Stimulated activated CD4-positive, alpha-beta T cell treated with anti-CD3 and anti-CD28 coated beads, TNF-alpha, amount 100 ng/mL, for 4 hours (primary cell): ENCODE measurements at places on chromosomes 3 and 15.

GRCh38 chr3:114308377-114308776 lies 14.5 kb downstream of the TIGIT start:
- DNase-seq, result no peak

GRCh38 chr3:49519916-49520385 lies 34.3 kb upstream of the BSN start:
- DNase-seq, result no peak

DNA sequence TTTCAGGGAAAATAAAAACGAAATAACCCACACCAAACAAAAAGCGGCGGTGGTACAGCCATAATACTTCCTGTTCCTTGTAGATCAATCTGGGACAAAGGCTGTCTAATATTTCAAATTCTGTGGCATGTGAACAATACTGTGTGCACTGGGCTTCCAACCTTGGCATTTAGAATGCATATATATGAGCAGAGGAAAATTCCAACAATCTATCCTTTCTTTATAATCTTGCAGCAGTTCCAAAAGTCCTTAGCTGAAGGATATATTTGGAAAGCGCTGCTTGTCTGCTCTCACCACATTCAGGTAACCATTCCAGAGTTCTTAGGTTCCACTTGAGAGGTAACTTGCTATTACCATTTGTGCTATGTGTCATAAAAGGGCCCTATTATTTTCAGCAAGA lies 231.8 kb downstream of the RBMS3 start:
- DNase-seq, result no peak

- no peak for DNase-seq
Observed at GRCh38 chr3:188021041-188021440, 132.9 kb upstream of the LPP start.

DNA sequence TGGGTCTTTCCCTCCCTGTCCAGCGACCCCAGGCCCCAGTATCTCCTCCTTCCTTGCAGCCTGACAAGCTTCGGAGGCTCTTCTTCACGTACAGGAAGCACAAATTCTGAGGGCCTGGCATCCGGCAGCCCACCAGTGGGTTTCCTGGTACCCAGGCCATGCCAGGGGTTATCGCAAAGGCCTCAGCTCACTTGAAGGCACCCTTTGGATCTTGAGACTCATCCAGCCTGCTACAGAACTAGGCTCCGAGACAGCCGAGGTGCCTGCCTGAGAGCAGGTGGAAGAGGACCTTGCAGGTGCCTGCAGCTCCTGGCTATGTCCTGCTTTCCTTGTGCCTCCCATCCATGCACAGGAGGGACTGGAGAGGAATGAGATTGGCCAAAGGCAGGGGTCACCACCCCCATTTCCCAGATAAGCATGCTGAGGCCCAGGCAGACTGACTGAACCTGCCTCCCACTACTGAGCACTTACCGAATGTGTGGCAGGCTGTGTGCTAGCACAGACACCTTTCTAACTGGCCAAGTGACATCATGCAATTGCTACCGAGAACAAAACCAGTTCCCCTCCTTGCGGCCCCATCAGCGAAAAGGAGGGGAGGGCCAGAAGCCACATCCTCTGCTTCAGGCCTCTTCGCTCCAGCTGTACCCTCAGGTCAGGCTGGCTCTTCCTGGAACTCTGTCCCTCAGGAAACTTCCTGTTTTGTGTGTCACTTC lies 11.2 kb downstream of the SH2D7 start:
- DNase-seq, result no peak

DNA sequence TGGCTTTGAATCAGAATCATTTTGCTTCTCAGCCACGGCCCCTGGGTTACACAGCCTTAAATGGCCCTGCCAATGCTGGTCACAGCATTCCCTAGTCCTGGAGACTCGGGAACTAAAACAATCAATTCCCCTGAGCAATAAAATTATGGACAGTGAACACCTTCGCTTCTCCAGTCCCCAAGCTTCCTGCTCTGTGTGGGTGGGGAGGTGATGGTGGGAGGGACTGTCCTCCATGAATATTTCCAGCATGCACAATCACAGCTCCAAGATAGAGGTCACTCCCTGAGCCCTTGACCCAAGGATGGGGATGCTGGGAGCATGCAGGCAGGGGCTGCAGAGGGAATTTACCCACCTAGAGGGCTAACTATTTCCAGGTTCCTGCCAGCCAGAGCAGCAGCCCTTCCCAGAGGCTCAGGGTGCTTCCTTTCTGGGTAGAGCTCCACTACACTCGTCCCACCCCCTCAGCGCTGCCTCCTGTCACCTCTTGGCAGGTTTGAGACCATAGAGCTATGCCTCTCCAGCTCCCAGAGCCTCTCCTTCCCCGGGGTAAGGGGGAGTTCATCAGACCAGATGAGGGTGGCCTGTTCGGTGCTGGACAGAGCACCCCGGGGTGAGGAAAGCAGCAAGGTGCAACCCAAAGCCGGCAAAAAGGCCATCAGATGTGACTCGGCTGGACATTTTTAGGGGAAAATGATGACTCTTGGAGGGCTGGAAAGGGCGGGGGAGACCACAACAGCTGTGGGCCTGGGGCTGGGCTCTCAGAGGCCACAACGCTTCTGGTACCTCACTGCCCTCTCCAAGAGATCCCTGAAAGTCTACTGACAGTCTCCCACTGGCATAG lies 14.5 kb upstream of the CCDC33 start:
- no peak for DNase-seq

- DNase-seq, result no peak
Observed at GRCh38 chr15:74392451-74392830, 25.0 kb upstream of the CYP11A1 start.

DNA sequence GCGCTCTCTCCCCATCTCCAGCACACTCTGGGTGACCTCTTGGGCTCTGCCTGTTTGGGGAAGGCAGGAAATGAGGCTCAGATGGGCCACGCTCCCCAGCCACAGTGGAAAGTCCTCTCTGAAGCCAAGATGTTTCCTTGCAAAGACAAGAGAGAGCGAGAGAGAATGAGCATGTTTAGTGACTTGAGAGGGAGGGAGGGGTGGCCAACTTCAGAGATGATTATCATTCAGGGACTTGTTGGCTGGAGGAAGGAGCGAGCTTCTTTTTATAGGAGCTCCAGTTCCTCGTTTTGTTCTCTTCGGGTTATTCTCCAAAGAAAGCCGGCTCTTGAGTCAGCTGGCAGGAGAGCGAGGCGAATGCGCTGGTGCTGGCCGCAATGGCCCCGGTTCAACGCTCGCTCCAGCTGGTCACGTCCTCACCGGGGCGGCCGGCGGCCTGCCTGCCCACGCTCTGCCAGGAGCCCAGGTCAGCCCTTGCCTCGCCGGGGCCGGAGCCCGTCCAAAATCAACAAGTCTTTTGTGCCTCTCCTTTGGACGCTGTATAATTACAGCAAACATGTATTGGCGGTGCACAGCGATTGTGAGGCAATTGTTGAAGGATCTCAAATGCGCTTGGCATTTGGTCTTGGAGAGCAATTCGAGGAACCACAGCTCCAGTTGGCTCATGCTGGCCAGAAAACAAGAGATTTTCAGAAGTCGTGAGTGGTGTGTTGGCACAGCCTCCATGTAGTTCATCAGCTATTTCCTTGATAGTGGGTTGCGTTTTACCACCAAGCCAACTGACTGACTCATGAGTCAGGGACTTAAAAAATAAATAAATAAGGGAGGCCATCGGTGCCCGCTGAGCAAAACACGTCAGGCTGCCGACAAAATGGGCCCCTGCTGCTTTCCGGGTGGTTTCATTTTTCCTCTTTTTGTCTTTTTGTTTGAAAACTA lies 288.6 kb downstream of the UACA start:
- no peak for DNase-seq

- DNase-seq, result no peak
Observed at GRCh38 chr3:43138488-43139231, 32.8 kb upstream of the POMGNT2 start.

DNA sequence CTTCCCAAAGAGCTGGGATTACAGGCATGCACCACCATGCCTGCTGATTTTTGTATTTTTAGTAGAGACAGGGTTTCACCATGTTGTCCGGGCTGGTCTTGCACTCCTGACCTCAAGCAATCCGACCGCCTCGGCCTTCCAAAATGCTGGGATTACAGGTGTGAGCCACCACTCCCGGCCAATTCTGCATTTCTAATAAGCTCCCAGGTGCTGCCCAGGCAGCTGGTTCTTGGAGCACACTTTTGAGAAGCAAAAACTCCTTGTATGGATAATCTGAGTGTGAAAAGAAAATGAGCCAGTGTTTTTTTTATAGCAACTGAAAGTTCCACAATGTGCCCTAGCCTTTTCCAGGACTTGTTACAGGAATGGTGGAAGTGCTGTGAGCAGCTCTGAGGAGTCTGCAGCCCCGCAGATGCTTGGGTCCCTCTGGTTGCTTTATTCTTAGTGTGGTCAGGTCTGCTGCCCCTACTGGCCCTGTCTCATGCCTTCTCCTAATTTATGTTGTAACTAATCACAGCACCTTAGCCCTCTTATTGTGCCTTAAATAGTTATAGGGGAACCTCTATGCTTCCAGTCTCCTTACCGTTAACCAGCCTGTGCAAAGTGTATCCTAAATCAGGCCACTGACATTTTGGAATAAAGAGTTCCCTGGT lies 13.5 kb upstream of the KCNAB1 start:
- no peak for DNase-seq

DNA sequence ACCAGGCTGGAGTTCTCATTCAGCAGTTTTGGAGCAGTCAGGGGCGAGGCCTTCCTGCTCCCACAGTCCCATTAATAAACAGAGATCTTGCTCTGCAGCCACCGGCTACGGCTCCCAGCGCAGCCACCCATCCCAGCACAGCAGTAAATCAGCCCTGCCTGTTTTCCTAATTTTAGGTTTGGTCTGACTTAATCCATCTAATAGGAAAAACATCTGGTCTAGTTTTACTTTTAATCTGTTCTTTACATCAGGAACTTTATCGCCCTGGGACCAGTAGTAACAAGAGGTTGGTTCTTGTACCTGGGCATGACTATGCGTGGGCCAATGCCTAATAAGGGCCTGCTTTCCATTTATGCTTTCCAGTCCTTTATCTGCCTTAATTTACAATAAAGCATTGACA lies 264.0 kb upstream of the DPH6 start:
- no peak for DNase-seq

DNA sequence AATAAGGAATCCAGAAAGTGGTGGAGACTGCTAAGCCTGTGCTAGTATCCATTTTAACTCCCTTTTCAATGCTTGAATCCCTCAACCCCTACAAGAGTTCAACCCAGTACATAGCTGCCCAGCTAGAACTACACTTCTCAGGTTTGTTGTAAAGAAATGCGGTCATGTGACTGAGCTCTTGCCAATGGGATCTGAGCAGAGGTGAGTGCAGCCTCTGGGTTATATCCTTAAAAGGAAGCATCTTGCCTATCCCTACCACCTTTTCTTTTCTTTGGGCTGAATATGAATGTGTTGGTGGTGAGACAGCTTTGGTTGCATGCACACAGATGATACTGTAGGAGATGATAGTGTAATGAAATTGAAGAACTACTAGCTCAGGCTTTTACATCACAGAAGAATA lies 139.7 kb downstream of the CADPS start:
- no peak for DNase-seq

- no peak for DNase-seq
Observed at GRCh38 chr3:88713233-88713691, 394.2 kb upstream of the EPHA3 start.

- no peak for DNase-seq
Observed at GRCh38 chr3:139339219-139339906, 4.5 kb upstream of the MRPS22 start.

DNA sequence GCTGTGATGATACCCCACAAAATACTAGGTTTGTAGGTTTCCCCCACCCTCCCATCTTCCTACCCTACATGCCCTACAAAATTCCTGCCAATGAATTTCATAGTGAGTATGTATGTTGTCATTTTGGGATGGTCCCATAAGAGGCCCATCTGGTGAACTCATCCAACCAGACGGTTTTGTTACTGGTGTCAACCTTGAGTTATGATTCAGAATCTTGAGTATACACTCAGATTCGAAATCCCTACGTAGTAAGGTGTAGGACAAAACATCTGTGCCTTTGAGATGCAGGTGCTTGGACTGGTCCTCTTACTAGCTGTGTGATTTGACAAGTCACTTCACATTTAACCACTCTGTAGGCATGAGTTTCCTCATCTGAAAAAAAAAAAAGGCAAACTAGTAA lies 3.6 kb downstream of the SIAH2 start:
- no peak for DNase-seq

DNA sequence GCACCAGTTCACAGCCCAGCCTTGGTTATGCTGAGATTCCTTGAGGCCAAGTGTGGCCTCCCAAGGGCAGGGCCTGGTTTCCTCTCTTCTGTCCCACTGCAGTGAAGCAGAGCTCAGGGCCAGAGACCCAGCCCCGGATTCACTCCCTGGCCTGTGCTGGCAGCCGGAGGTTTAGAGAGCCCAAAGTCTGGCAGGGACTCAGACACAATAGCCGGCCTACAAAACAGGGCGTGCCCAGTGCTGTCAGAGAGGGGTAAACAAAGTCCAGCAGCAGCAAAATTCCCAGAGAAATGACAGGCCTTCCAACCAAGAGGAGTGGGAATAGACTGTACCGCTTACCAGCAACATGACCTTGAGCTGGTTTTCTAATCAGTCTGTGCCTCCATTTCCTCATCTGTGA lies 14.0 kb downstream of the VIPR1 start:
- DNase-seq, result no peak

DNA sequence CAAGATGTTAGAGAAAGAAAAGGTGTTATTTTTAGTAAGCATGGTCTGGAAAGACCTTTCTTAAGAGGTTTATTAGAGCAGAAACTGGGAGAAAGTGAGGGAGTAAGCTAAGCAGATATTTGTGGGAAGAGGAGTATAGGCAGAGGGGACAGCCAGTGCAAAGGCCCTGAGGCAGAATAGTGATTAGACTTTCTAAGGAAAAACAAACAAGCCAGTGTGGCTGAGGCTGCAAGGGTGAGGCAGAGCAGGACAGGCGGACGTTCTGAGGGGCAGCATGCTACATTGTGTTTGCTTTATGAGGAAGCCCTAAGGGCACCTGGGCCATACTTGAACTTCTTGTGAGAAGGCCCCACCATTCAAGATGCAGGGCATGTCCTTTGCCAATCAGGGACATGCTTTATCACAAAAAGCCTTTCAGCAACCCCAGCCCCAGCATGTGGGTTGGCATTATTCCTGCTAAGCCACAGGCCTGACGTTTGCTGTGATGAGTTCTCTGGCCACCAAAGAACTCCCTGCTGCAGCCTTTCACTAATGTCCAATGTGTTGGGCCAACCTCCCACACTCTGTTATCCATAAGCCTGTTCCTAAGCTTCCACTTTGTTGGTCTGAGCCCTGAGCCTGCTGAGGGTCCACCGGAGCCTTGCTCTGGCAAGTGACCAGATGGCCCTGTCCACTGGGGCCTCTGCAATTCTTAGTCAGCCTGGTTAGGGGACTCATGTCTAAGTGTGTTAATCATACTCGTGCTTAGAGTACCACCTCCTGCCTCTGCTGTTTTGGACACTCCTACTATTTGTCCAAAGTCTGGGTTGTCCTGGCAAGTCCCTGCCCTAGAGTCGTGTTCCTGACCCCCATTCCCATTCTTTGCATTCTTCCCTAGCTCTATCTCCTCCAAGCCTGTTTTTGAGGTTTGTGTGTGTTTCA lies 209.9 kb upstream of the CTNNB1 start:
- no peak for DNase-seq

- DNase-seq, result no peak
Observed at GRCh38 chr3:47407896-47408838, 27.3 kb downstream of the PTPN23 start.

GRCh38 chr15:77239882-77240608 lies 169.1 kb upstream of the TSPAN3 start:
- no peak for DNase-seq
